ENCODE measurements at places on chromosomes 3 and 15. TPM values are rescaled to one million over a fixed set of nuclear protein-coding genes. Genes with fewer than 3 reads are reported as not detected.
A peak's percentile ranks its signal among the peaks of the same experiment; 100 is the strongest.

- peak; percentile 33 for DNase-seq
These were observed 280.8 kb upstream of the ROPN1 start for GRCh38 chr3:124272605-124273151.

DNA sequence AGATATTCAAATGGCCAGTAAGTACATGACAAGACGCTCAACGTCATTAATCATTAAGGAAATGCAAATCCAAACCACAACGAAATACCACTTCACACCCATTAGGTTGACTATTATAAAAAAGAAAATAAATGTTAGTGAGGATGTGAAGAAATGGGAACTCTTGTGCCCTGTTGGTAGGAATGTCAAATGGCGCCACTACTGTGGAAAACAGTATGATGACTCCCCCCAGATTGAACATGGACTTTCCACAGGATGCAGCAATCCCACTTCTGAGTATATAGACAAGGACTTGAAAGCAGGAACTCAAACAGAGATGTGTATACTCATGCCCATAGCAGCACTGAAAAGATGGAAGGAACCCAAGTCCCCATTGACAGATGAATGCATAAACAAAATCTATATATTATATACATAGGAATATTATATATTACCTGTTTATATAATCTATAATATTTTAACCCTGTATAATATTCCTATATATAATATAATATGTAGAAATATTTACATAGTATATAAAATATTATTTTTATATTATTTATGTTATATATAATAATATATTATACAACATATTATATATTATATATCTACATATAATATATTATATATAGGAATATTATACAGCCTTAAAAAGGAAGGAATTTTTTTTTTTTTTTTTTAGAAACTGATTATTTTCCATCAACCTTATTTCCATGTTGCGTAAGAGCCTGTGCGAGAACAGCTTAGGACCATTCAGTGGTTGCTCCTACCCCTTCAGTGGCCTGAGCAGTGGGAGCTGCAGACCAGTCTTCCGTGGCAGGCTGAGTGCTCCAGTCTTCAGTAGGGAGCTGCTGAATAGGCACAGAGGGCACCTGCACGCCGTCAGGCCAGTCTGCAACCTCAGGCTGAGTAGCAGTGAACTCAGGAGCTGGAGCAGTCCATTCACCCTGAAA, 17.6 kb upstream of the PIGZ start:
- no peak for DNase-seq

DNA sequence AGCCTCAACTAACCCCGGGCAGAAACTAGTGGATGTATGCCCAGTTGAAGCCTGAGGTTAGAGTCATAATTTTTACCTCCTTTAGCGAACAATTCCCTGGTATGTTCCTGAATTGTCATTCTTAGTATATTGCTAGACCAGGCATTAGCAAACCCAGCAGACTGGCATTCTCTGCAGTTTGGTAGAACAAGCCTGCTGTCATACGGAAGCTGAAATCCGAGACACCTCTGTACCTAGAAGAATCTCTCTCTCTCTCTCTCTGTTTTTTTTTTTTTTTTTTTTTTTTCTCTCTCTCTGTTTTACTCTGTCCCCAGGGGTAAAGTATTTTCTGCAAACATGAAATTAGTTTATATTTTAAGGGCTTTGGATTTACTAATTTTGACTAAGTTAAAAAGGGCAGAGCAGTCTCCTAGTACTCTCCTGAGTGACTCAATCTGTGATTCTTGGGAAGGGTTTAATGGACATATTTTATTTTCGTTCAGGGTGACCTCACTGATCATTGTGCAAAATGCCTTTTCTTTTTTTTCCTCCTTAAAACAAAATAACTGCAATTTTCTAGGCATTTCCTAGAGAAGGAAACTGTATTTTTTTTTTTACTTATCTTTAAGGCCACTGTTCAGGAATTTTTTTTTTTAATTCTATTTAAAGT, 133.6 kb upstream of the ICE2 start:
- no peak for DNase-seq

DNA sequence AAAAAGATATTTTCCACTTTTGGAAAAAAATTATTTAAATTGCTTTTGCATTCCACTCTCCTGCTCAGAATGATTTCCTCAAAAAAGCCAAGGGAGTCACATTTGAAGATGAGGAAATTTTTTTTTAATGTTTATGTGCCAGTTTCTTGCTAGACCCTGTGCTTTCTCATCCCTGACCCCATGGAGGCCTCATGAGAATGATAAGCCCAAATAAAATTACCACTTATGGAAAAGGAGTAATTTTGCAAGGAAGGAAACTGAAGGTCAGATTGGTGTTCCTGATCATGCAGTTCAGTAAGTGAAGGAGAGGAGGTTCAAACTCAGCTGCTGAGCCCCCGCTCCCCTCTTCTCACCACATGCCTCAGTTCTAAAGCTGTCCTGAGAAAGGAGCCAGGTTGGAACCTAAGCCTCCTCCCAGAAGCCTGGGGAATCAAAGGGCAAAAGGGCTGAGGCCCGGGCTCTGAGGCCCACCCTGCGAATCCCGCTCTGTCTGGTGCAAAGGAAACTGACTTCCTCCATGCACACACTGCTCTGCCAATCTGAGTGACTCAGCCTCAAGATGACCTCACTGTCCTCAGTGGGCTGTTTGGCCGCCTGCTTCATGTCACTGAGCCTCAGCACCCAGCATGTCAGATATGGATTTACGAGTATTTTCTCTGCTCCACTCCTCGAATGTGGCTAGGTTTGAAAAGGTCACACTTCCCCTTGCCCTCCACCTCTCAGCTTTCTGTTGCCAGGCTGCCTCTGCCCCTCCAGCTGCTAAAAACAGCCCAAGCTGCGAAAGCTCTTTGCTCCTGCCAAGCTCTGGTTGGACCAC, 56.9 kb upstream of the FLNB start:
- DNase-seq = peak; percentile 28

The CCR9 gene
- total RNA-seq = not detected

The TM4SF1 gene
- total RNA-seq = 104 TPM

The HYAL1 gene
- 13.0 TPM for total RNA-seq

Data from body of pancreas (tissue), 4 donors.